Upper lobe of left lung (tissue), 6 donors: ENCODE measurements at places on chromosomes 7 and 10. TPM values are rescaled to one million over a fixed set of nuclear protein-coding genes. Genes with fewer than 3 reads are reported as not detected.

DNA sequence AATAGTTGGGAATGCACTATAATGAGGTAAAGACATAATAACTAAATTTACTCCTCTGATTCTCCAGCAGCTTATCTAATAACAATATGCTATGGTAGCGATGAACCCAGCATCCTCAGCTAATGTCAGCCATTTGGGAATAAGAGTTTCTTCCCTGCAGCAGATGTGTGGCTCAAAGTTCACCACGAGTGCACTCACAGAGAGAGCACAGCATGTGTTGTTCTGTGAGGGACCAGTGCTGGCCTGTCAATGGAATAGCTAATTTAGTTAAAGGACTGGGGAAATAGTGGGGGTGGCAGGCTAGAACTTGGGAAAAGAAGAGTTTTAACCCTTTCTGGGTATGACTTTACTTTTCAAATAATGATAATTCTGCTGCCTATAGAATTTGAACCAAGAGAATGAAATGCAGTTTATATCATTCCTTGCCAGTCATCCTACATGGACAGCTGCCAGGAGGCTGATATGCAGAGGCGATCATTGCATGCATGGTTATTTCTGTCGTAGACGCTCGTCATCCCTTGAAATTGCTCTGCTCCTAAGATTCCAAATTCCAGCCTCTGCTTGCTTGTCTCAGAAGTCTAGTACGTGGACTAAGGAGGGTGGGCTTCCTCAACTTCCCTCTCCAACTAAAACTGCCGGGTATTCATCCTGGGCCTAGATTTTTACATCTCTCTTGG lies 355.6 kb downstream of the RNLS start:
- H3K27ac ChIP-seq, result peak overlapping the region; percentile 20
- DNase-seq, result no peak
- H3K27me3 ChIP-seq, result no peaks in the 10 kb centered on the region
- H3K4me3 ChIP-seq, result no peak overlapping the region

GRCh38 chr7:18515067-18515466 lies 19.5 kb downstream of the HDAC9 start:
- no peaks in the 10 kb centered on the region for H3K4me1 ChIP-seq
- no peak overlapping the region for H3K4me3 ChIP-seq
- no peaks in the 10 kb centered on the region for H3K27me3 ChIP-seq
- DNase-seq, result no peak
- no peaks in the 10 kb centered on the region for H3K36me3 ChIP-seq

Gene ZNF438
- 16.5 TPM for total RNA-seq

GRCh38 chr7:18387191-18387735 lies 108.3 kb upstream of the HDAC9 start:
- no peaks in the 10 kb centered on the region for H3K27me3 ChIP-seq
- no peaks in the 10 kb centered on the region for H3K4me1 ChIP-seq
- H3K4me3 ChIP-seq, result no peak overlapping the region
- DNase-seq, result no peak
- H3K27ac ChIP-seq, result no peak overlapping the region
- no peaks in the 10 kb centered on the region for H3K36me3 ChIP-seq

DNA sequence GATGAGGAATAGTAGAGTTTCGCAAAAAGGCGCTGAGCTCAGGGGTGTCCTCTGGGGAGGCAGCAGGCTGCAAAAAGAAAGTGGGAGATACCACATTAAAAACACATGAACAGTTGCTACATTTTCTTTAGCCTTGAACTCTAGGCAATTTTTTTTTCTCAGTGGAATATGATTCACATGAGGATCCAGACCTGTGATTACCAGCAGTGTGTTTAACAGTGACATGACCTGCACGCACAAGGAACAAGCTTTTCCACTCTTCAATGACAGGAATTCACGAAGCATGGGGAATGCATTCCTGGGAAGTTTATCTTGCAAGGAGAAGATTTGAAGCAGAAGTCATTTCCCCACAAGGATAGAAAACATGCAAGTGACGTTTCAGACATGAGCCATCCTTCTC lies 161.6 kb downstream of the ITGA8 start:
- H3K4me1 ChIP-seq, result no peaks in the 10 kb centered on the region
- no peak overlapping the region for H3K27ac ChIP-seq
- no peak overlapping the region for H3K4me3 ChIP-seq
- H3K36me3 ChIP-seq, result no peaks in the 10 kb centered on the region

- H3K36me3 ChIP-seq, result no peaks in the 10 kb centered on the region
- no peak overlapping the region for H3K27ac ChIP-seq
- H3K27me3 ChIP-seq, result no peaks in the 10 kb centered on the region
- DNase-seq, result no peak
Observed at GRCh38 chr7:77253151-77253550, 53.5 kb upstream of the FGL2 start.

- H3K27me3 ChIP-seq, result no peaks in the 10 kb centered on the region
- H3K27ac ChIP-seq, result no peak overlapping the region
- no peak overlapping the region for H3K4me3 ChIP-seq
- no peak for DNase-seq
Observed at GRCh38 chr7:154438571-154439367, 386.6 kb downstream of the DPP6 start.

GRCh38 chr7:46945328-46945727 lies 636.6 kb downstream of the TNS3 start:
- H3K36me3 ChIP-seq, result no peaks in the 10 kb centered on the region
- no peak overlapping the region for H3K27ac ChIP-seq
- no peak overlapping the region for H3K4me3 ChIP-seq
- H3K4me1 ChIP-seq, result no peaks in the 10 kb centered on the region

- H3K4me3 ChIP-seq, result peak overlapping the region; percentile 100
- DNase-seq, result peak; percentile 41
- H3K36me3 ChIP-seq, result no peaks in the 10 kb centered on the region
- H3K27me3 ChIP-seq, result no peaks in the 10 kb centered on the region
- peaks cover 43% of the 10 kb centered on the region for H3K4me1 ChIP-seq
Observed at GRCh38 chr10:110568055-110568735, 700 bp downstream of the SMC3 start.

GRCh38 chr7:12705878-12706277 lies 18.4 kb downstream of the ARL4A start:
- H3K27ac ChIP-seq, result no peak overlapping the region
- no peaks in the 10 kb centered on the region for H3K36me3 ChIP-seq
- DNase-seq, result no peak
- no peak overlapping the region for H3K4me3 ChIP-seq
- no peaks in the 10 kb centered on the region for H3K27me3 ChIP-seq

Gene CALCR
- total RNA-seq, result not detected
